ENCODE measurements at places on chromosomes 1 and 21. TPM values are rescaled to one million over a fixed set of nuclear protein-coding genes. Genes with fewer than 3 reads are reported as not detected.

The FAM229A gene
- total RNA-seq = 2.3 TPM

DNA sequence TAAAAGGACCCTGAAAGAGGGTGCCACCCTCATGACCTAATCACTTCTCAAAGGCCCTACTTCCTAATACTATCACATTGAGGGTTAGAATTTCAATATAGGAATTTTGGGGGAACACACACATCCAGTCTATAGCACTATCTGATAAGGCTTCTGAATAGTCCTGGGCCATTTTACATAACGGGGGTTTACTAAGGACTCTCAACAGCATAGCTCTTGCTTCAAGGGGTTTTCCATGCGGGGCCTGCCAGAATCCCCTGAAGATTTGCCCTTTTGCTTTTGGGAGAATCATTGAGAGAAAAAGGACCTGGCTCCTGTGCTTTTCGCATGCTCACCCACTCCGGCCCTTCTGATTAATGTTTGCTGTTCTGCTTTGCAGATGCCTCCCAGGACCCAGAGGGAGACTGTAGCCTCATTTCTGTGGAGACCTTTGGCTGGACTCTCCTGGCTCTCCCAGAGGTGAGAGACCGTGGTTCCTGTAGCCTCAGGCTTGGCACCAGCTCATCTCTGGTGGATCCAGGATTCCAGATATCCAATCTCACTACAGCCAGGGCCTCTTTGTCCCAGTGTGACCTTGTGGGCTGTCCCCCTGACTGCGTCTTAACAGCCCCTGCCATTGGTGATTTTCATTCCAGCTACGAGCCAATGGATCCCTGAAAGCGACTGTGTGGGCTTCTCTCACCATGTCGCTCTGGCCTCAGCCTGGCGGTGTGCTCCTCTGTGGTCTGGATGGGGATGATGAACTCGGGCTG, 72.6 kb downstream of the DDR2 start:
- no peaks in the 10 kb centered on the region for H3K36me3 ChIP-seq
- H3K4me3 ChIP-seq = no peak overlapping the region
- no peaks in the 10 kb centered on the region for H3K27me3 ChIP-seq
- peak overlapping the region; percentile 11 for H3K27ac ChIP-seq
- no peak for DNase-seq

DNA sequence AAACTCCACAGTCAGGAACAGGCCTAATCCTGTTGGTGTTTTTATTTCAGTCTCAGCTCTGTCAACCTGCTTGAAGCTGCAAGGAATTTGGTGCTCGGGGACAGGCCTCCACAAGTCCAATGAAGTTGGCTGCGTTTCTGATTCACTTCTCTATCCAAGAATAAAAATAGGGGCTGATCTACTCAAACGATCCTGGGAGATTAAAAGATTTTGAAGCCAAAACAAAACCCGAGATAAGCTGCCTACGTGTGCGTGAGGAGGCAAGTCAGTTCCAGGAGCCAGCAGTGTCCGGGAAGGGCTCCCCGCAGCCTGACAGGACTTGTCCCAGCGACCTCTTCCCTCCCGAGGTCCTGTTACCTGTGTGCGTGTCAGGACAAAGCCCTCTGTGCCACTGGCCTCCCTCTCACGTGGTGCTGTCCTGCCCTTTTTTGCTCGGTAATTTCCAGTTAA, 98.0 kb downstream of the ETS2 start:
- no peak overlapping the region for H3K27ac ChIP-seq
- H3K4me3 ChIP-seq = no peak overlapping the region
- H3K4me1 ChIP-seq = peaks cover 7% of the 10 kb centered on the region
- H3K27me3 ChIP-seq = no peaks in the 10 kb centered on the region

DNA sequence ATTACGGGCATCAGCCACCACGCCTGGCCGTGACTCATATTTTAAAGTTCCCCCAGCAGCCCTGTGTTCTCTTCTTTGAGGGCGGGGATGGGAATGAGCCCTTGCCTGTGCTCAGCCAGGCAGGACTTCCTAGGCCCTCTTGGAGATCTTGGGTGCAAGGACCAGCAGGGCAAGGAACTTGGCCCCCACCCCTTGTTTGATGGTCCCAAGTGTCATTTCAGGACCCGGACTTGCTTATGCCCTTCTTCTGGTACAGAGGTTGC, 9.3 kb downstream of the RASSF5 start:
- no peak for DNase-seq
- peaks cover 36% of the 10 kb centered on the region for H3K4me1 ChIP-seq
- no peak overlapping the region for H3K27ac ChIP-seq
